OCI-M1 (cell line): ENCODE measurements at places on chromosomes 2 and 18.

- DNase-seq = no peak
Measured at GRCh38 chr2:172099472-172100079, 3.1 kb downstream of the DLX2 start.

GRCh38 chr18:69999656-70000055, 52.0 kb upstream of the CD226 start:
- DNase-seq = no peak

DNA sequence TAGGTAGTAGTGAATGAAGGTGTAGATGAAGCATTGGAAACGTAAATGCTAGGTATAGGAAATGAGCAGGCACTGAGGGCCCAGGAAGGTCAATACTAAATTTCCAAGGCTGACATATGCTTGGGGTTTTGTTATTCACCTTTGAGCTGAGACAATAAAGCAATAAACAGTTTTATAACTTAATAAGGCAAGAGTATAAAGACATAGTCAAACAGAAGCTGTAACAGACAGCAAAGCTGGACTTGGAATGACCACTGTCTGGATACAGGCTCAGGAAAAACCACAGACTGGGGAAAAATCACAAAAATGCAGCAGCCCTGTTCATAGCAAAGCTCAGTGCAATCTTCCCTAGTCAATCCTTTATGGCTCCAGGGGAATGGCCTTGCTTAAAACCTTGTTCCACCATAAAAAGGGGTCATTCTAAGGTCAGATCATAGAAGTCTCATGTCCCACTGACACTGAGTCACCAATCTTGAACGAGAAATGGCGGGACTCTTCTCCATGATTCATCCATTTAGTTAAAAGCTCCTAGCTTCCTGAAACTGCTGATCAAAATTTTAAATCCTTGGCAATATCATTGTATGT, 493.3 kb downstream of the CMPK2 start:
- DNase-seq = no peak

DNA sequence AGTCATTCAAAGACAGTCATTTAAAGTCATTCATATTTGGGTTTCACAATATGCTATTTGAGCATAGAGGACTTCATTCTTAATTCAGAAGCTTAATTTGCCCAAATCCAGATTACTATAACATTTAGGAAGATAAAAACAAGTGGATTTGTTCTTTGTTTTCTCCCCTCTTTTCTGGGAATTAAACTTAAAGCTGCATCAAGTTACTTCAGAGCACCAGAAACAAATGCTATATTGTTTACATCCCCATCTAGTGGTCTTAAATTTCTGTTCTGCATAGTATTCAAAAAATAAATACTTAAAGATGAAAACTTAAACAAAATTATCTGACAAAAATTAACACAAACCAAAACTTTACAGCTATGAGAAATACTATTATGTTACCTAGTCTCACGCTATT, 34.7 kb upstream of the MARCHF7 start:
- DNase-seq = peak; percentile 54

DNA sequence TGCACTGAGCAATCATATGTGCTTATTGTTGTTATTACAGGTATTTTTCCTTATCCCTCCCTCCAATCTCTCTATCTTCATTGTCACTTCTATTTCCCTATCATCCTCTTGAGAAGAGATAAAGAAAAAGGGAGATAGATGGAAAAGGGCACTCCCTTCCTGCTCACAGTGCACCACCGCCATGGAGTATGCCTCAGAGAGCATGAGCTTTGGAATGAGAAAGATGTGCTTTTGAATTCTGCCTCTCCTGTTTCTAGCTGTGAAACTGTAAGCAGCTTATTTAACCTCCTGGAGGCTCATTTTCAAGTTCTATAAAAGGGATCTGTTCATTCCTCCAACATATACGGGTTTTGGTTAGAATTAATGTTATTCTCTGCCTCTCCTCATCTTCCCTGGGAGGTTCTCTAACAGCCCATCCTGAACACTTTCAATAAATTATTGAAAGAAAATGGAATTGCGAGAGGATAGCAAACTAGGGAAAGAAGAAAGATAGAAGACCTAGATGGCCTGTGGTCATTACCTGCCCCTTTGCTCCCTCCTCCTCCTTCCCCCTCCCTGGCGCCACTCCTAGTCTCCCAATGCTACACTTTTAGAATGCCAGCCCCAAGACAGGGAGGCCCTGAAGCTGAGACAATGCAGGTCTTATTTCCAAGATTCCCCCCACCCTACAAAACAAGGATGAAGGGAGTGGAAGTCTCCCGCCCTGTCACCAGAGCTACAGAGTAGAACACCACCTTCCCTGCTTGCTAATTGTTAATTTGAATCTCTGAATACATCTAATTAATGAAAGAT, 37.8 kb downstream of the FIGN start:
- no peak for DNase-seq

GRCh38 chr18:23386317-23386716, 66.8 kb upstream of the RIOK3 start:
- no peak for DNase-seq

DNA sequence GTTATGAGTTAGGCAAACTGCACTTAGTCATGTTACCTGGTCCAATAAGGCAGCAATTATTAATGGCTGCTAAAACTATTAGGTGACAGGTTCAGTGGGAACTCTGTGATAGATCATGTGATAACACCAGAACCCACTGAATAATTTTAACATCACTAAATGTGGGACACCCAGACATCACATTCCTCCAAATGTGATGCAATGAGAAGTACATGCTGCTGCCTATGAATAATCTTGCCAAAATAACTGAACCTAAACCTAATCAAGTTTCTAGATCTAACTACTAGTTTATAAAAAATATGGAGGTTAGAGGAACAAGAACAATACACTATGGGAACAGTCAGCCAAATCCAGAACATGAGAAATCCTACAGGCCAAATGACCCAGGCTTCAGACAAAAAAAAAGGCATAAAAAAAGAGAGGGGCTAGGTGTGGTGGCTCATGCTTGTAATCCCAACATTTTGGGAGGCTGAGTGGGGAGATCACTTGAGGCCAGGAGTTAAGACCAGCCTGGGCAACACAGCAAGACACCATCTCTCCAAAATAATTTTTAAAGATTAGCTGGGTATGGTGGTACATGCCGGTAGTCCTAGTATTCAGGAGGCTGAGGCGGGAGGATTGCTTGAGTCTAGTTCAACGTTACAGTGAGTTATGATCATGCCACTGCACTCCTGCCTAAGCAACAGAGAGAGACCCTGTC, 7.0 kb upstream of the ACTR2 start:
- peak; percentile 1 for DNase-seq

GRCh38 chr2:102000813-102001766, 9.3 kb downstream of the IL1R2 start:
- no peak for DNase-seq

GRCh38 chr2:12641441-12641840, 75.3 kb upstream of the TRIB2 start:
- DNase-seq = no peak

GRCh38 chr2:37625796-37626571, 45.5 kb downstream of the CDC42EP3 start:
- no peak for DNase-seq

DNA sequence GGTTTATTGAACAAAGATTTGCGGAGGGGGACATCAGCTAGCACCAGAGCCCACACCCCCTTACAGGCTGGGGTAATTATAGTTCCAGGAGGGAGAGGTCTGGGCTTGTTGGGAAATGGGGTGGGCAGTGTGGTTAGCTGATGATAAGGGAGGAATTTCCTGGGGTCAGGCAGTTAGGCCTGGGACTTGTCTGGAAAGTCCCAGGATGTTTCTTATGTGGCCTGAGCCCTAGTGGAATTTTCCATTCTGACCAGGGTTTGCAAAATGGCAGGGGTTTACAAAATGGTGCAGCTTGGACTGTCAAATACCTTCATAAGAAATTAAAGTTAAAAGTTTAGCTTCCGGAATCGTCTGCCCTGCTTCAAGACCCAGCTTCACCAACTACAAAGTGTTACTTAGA, 199.1 kb downstream of the FBXO15 start:
- DNase-seq = no peak

DNA sequence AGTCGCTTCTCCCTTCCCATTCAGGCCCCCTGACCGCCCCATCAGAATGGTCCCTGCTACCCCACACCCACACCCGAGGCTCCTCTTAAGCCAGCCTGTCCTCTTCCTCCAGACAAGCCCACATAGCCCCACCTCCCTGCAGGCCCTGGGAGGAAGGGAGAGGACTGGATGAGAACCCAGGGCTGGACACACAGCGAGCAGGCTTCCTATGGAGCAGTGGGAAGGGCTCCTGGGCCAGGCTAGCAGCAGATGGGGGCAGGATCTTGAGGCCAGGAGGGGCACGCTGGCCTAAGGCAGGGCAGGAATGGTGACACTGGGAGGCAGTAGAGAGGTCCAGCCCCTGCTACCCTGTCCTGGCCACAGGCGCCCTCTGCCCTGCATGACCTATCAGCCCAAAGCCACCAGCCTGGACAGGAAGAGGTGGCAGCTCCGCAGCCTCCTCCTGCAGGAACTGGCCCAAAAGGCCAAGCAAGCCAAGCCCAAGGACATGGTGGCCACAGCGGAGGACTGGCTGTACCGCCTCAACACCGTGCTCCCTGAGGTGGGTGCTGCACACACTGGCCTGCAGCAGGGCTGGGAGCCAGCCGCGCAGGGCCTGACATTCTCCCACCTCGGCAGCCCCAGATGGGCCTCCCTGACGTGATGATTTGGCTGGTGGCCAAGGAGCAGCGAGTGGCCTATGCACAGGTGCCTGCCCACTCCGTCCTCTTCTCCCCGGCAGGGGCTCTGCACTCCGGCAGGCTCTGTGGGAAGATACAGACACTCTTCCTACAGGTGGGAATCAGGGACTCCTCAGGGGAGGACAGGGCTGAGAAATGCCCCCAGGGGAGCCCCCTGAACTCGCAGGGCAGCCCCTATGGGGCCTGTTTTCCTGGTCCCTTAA, 43.3 kb downstream of the FER1L5 start:
- no peak for DNase-seq

DNA sequence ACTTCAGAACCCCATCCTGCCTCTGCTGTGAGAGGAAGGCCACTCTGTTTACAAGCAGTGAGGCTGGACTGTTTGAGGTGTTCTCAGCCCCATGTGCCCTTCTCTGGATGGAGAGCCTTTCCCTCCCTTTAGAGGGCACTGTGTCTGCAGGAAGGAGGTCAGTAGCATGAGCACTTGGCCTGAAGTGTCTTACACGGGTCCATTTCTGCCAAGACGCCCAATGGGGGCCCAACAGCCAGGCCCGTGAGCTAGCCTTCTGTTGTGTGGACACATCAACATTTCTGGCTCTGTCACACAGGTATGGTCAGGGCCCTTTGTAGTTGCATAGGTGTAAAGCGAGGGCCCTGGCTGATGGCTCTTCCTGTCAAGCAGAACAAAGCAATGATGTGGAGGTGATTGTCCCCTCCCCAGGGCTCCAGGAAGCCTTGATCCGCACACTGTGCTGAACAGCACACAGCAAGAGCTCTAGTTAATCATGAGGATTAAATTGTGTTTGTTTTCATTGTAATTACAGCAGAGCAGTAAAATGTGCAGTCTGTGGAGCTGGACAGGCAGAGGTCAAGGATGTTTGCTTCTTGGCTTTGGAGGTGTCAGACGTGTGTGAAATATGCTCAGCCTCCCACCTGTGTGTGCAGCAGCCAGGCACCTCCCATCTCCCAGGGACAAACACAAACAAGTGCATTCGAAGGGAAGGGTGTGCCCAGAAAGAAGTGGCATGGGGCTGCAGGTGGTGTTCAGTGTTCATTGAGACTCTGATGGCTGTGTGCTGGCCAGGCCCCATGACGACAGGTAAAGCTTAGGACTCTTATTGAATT, 132.1 kb downstream of the SH3RF3 start:
- no peak for DNase-seq

DNA sequence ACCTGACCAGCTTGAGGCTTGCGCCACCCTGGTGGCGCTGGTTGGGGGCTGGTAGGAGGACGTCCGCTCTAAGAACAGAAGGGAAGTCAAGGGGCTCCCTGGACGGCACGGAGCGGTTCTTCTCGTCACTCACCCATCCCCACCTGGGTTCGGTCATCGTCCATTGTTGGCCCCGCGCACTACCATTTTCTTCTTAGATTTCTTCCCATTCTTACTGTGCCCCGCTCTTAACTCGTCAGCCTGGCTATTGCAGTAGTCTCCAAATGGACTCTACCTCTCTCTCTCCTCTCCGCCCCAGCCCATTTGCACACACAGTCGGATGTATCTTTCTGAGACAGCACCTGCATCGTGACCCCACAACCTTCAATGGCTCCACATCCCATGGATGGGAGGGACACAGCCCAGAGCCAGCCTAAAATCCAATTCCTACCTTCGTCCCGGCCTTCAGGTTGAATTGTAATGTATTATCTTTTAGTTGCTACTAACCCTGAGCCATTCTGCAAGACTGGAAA, 814 bp upstream of the RAB1A start:
- peak; percentile 87 for DNase-seq

DNA sequence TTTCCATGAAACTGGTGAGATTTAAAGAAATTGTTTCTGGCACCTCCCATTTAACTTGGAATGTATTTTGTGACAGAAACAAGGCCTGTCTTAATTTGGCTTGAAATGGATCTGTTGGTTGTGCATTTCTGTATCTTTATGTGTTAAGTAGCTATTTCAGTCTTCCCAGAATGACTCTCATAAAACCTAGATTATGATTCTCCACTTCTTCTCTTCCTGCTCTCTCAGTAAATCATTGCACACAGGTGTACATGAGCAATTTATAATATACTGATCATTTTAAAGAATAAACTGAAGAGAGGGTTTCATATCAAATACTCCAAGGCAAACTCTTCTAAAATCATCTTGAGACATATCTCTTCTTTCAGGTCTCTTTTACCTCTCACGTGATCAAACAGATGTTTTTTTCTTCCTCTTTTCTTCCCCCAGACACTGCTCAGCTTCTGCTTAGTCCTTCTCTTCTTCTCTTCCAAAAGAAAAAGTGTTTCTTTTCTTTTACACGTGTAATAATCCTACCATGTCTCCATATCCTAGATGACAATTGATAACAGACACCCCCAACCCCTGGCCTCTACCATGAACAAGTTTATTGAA, 112.0 kb downstream of the PPP1R1C start:
- DNase-seq = peak; percentile 89

- DNase-seq = no peak
Measured at GRCh38 chr2:233571001-233571400, 4.4 kb upstream of the USP40 start.

DNA sequence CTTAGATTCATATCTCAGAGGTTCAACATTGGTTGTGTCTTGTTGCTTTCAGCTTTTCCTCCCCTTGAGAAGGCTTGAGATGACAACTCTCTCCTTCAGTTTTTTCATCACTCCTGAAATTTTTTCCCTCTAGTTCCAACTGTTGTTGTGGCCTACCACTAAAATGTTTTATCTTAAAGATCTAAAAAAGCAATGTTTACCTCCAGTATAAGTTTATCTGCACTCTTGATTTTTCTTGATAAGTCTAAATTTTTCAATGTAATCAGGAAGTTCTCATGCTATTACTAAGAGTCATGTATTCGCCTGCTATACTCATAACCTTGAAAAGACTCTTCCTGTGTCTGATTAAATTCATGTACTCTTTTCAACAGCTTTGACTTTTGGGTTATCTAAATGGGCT, 366.3 kb upstream of the TFPI start:
- DNase-seq = no peak

DNA sequence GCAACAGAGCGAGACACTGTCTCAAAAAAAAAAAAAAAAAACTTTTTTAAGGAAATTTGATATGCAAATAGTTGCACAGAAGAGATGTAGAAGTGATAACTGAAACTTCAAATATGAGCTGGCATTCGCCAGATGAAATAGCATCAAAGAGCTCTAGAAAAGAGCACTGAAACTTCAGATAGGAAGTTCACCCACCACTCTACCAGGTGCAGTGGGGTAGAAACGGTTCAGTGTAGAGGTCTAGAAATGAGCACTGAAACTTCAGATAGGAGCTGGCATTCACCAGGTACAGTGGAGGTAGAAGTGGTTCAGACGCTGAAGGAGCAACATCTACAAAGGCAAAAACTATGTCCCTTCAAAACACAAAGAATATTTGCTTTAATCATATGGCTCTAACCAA, 9.0 kb upstream of the ONECUT2 start:
- no peak for DNase-seq
